ENCODE measurements at places on chromosomes 5 and 9.

- no peak for DNase-seq
Observed at GRCh38 chr5:6995115-6995514, 281.9 kb downstream of the TENT4A start.

- DNase-seq: no peak
Observed at GRCh38 chr9:7930613-7931012, 131.0 kb upstream of the DMAC1 start.

GRCh38 chr5:33973271-33973670 is 11.2 kb downstream of the SLC45A2 start:
- DNase-seq: no peak

- DNase-seq: no peak
Observed at GRCh38 chr5:54872810-54873209, 112.6 kb downstream of the ESM1 start.

DNA sequence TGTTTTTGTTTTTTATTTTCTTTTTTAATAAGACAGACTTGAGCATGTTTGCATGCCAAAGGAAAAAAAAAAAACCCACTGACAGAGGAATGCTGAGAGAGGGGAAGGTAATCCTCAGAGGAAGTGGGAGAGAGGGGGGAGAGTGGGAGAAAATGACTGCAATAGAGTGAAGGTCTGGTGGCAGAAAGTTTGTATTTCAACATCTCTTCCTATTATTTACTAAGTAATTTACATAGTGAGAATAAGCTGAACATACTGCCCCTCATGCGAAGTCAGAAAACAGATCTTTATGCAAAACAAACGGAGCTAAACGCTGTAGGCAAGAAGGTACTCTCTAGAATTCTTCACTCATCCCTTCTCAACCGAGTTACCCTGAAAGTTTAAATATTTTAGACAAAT is 45.0 kb downstream of the ELL2 start:
- DNase-seq: no peak

DNA sequence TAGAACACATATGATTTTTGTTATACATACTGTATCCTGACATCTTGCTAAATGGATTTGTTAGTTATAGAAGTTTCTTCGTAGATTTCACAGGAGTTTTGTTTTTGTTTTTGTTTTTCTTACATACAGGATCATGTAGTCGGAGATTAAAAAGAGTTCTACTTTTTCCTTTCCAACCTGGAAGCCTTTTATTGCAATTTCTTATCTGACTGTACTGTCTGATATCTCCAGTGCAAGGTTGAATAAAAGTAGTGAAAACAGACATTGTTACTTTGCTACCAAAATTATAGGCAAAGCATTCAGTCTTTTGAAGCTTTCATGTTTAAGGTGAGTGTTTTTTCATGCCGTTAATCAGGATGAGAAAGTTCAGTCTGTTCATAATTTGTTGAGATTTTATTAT is 117.4 kb upstream of the PRSS3 start:
- no peak for DNase-seq

DNA sequence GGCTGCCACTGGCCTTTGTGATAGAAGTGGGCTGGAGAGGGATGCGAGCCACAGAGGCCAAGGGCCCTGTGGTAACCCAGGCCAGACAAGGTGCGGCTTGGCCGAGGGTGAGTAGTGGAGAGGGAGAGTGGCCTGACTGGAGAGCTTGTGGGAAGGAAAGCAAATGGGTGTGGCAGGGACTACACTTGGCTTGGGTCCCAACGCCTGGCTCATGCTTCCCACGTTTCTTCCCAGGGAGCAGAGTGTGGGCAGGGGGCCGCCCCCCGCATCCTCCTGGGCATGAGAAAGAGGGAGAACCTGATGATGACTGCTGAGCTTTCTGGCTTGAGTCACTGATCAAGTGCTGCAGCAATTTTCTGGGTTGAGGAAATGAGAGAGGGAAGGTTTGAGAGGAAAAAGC is 95.7 kb downstream of the ANKH start:
- no peak for DNase-seq

- DNase-seq: no peak
Observed at GRCh38 chr5:388266-389196, 54.4 kb upstream of the EXOC3 start.

Measured in uterus (tissue), 4 donors.